Camera-type eye (tissue), 1 donor: ENCODE measurements at places on chromosomes 2 and 18. TPM values are rescaled to one million over a fixed set of nuclear protein-coding genes. Genes with fewer than 3 reads are reported as not detected.

Gene DLX1
- 0.88 TPM for total RNA-seq

Gene CD8B2
- total RNA-seq = 0.11 TPM

Gene TGFA
- total RNA-seq = 3.4 TPM

Gene RUFY4
- not detected for total RNA-seq
